Activated CD4-positive, CD25-positive, alpha-beta regulatory T cell treated with anti-CD3 and anti-CD28 coated beads, Interleukin-2, amount 50 U/mL, for 24 hours (primary cell): ENCODE measurements at places on chromosomes 1 and 21.

DNA sequence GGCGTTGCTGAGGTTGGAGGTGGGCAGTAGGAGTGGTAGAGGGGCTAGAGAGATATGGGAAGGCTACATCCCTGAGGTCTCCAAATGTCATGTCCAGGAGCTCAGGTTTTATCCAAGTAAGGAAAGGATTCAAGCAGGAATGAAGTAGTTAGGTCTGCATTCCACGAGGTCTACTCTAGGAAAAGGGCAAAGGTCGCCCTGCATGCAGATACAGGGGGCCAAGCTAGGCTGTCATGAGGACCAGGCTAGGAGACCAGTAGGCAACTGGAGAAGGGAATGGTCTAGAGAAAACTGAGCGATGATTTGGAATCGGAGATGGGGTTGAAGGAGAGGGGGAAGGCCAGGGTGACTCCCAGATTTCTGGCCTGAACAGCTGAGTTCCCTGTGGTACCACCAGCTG, 48.7 kb downstream of the IRF2BP2 start:
- no peak for ATAC-seq

- no peak for ATAC-seq
These were observed 55.7 kb downstream of the PLEKHA6 start for GRCh38 chr1:204304067-204304466.

DNA sequence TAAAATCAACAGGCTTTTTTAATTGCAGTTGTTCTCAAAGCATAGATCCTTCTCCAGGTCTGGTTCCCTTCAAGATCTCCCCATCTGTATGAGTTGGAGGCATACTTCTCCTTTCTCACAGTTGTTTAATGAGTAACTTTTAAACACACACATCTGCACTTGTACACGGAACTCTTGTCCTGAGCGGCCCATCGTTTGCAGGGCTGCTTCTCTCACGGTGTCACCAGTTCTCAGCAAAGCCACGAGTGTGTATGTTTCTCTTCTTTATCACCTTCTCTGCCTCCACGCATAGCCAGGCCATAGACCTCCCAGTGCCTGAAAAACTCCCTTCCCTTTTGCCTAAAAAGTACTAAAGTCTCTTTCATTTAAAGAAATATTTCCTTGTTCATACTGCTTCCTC, 68.7 kb upstream of the ROR1 start:
- ATAC-seq: no peak

GRCh38 chr1:17671741-17672140, 83.4 kb upstream of the ACTL8 start:
- no peak for ATAC-seq

- ATAC-seq: peak; percentile 35
These were observed 135.5 kb downstream of the SETD4 start for GRCh38 chr21:35924714-35925301.

DNA sequence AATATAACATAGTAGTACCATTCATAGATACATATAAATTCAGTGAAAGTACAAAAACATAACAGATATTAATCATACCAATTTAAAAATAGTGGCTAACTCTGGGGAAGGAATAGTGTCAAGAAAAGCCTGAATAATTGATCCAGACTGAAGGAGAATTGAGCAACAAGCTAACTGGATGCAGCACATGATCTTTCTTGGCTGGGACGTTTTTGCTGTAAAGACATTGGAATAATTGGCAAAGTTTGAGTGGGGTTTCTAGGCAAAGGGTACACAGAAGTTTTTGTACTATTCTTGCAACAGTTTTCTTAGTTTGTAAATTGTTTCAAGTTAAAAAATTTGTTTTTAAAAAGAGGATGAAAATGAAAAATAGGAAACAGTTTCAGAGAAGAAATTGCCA, 2.6 kb upstream of the SH3GLB1 start:
- no peak for ATAC-seq
